ENCODE measurements at places on chromosomes 1 and 21.

- peak; percentile 20 for DNase-seq
Measured at GRCh38 chr1:50929376-50929958, 30.6 kb downstream of the FAF1 start.

DNA sequence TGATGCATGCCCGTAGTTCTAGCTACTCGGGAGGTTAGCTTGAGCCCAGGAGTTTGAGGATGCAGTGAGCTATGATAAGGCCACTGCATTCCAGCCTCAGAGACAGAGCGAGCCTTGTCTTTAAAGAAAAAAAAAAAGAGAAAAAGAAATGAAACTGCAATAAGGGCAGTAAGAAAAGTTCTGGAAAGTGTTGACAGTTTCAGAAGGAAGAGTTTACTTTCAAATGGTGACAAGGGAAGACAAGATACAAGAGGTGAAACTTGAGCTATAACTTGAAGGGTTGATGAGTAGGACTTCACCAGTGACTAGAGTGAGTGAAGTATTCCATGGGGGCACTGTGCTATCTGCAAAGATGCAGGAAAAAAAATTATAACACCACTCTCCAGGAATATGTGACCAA, 125.0 kb downstream of the AKT3 start:
- DNase-seq = no peak

DNA sequence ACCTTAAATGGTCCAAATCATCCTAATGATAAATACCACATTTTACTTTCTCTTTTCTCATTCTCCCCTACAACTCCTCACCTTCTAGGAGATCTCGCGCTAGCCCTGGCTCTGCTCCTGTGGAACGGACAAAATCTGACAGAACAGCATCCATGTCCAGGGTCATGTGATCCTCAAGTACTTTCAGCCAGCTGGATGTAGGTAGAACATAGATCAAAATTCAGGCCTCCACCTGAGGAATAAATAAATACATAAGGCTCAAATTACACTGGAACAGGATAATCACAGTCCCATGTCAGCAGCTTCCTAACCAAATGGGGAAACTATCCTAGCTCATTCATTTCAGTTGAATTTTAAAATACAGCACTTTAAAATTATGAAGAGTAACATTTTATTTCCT, 33.2 kb downstream of the OTUD7B start:
- no peak for DNase-seq

- DNase-seq = no peak
Measured at GRCh38 chr21:33112681-33113080, 42.7 kb downstream of the OLIG1 start.

DNA sequence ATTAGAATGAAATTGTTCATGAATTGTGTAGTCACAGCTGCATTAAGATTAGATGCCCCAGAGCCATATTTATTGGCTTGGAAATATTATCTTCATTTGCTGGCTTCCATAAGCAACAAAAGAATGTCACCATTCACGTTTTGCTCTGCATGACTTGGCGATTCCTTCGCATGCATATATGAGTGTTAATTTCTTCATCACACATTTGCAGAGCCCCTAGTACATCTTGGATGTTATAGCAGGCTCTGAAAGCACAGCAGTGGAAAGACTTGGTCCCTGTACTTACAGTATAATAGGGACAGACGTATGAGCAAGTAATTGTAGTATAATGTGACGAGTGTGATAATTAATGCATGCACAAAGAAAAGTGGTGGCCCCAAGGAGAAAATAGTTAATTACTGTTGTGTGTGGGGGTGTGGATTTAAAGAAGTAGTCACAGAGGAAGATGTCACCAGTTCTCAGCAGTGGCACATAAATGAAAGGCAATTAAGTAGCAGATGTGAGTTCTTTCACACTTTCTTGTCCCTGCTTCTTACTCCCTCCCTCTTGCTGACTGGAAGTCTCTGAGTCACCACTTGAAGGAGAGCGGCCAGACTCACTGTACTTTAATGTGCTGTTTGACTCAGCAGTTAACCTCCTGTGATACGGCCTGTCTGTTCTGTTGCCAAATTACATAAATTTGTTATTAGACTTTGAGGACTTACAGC, 21.0 kb downstream of the S100A10 start:
- peak; percentile 90 for DNase-seq

DNA sequence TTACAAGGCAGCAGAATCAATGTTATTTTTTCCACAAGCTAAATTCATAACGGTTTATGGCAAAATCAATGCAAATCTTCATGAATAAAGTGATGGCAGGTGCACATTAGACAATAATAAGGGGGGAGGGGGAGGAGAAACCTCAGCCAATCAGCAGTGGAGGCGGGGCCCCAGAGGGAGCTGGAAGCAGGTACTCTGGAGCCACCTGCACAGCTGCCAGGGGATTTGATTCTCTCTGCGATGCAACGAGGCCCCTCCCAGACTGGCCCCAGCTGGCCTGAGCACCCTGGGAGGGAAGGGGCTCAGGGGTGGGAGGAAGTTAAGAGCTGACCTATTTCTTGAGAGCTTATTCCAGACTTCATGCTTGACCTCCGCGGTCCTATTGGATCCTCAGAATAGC, 127.8 kb upstream of the IGSF21 start:
- no peak for DNase-seq

- no peak for DNase-seq
Measured at GRCh38 chr1:23529146-23530086, 1.6 kb downstream of the E2F2 start.

- DNase-seq = no peak
Measured at GRCh38 chr1:22440582-22440981, 11.1 kb upstream of the ZBTB40 start.

DNA sequence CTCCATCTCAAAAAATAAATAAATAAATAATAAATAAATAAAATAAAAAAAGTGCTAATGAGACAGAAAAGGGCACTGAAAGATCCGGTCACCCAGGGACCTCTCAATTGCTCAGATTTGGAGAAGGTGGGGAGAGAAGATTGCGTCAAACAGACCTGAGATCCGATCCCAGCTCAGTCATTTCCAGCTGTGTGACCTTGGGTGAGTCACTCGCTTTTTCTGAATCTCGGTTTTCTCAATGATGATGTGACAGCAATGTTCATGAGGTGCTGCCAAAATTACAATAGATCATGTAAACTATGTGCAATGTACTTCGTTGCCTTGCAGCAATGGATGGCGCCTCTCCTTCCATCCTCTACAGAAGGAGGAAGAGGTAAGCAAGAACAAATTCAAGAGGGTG, 11.1 kb upstream of the MEF2D start:
- DNase-seq = no peak

DNA sequence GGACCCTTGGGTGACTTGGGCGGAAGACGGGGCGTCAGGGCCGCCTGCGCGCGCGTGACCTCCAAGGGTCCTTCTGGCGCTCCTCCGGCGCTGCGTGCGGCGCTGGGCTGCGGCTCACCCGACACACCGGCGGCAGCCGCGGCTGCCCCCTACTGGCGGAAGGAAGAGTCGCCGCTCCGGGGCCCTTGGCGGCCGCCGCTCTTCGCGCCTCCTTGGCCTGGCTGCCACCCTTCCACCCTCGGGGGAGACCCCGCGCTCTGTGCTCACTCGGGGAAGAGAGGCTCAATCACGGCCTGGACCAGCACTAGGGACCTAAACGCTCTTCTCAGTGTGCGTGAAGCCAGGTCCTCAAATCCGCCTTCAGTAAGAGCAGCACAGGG, 89.7 kb downstream of the DMRTA2 start:
- peak; percentile 35 for DNase-seq

DNA sequence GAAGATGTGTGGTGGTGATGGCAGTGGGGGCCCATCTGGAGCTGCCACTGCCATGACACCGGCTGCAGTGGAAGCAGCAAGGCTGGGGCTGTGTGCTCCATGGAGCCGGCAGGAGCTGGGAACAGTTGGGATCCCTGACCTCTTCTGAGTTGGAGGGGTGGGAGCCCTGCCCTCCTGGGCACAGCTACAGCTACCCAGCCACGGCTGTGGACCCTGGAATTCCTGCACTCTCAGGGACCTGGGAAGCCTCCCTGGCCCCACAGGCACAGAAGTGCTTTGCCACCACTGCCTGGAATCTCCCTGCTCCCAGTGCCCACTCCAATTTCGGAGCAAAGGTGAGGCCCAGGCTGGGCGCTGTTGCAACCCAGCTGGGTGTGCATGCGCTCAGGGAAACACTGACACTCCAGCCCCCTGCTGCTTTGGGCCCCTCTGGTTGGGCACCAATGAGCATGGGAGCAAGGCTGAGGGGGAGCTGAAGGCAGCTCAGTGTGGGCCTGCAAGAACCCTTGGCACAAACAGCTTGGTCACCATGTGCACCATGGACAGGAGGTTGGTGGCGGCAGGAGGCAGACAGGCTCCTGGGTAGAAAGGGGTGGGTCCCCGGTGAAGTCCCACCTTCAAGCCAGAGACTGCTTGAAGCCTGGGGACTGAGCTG, 817.6 kb downstream of the KCNT2 start:
- no peak for DNase-seq
